Neural crest cell (in vitro differentiated cells): ENCODE measurements at places on chromosomes 4 and X.

DNA sequence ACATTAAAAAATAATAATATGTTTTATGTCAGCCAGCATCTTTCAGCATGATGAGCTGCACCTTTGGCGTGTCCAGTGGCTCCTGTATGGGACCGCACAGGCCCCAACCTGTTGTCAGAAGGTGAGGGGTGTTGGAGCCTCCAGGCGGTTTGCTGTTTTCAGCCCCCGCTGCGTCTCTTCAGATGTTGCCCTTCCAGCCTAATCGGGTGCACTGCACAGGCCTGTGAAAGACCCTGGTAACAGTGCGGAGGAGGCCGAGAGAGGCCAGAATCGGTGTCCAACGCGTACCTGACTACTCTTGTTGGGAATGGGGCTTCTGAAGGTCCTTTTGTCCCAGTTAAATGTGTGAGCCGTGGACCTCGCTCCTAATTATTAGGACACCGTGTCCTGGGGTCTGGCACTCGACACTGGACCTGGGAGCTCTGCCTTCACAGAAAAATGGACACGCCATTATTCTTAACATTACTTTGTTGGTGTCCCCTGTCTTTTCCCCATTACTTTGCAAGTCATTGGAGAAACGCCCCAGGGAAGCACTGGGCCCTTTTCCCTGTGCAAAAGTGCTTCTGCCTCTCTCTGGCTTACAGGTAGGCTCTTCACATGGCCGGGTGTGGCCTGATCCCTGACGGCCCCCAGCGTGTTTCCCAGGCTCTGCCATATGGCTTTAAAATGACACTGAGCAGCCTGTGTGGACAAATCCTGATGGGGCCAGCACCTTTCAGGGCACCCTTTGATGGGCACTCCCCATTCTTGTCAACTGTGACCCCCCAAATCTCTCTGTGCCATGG, 51.2 kb downstream of the TBC1D14 start:
- no peak for DNase-seq

DNA sequence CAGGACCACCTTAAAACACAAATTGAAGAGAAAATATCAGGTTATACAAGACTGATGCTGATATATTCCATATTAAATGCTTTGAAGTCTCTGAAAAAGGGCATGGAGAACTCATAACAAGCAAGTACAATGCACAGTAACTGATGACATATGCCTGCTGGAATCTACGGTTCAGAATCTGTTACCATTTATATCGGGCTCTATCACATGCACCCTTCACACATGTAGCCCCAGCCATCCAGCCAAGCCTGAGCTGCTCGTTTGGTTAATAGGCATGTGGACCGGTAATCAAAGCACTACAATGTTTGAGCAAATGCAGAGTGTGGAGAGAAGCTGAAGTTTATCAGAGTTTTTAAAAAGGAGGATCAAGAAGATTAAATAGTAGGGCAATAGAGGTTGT, 11.8 kb downstream of the COMMD8 start:
- no peak for DNase-seq

- no peak for DNase-seq
These were observed 197.6 kb upstream of the KLF3 start for GRCh38 chr4:38466401-38466800.

DNA sequence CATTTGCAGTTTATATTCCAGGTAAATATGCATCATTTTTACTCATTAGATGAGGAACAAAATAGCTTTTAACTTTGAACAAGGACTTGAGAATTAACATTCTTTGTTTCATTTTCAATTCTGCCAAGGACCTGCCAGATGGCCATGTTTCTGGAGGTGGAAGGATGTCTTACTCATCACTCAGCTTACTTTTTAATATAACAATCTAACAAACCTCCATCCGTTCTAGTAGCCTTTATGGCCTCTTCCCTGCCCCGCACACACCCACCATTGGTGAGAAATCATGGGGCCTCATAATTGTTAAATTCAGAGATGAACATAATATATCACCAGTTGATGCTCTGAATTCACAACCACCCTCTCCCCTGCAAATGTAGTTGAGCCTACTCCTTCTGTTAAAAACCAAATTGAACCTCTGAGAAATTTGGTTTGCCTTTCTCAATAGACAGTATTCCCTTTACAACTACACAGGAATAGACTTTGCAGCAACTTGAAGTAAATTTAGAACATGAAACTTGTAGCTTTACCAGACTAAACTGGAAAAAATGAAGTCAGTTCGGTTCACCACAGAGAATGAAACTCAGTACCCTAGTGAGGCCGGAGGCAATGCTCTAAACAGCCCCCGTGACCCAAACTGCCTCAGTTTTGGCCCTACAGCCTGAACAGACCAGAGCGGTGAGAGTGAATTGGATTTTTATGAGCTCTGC, 50.1 kb upstream of the ACSL4 start:
- no peak for DNase-seq

- no peak for DNase-seq
These were observed 2.8 kb downstream of the SLC35A2 start for GRCh38 chrX:48908600-48908999.

GRCh38 chr4:31366041-31366440, 645.9 kb downstream of the PCDH7 start:
- no peak for DNase-seq

- DNase-seq, result no peak
These were observed 40.4 kb upstream of the PAPSS1 start for GRCh38 chr4:107760281-107760947.

DNA sequence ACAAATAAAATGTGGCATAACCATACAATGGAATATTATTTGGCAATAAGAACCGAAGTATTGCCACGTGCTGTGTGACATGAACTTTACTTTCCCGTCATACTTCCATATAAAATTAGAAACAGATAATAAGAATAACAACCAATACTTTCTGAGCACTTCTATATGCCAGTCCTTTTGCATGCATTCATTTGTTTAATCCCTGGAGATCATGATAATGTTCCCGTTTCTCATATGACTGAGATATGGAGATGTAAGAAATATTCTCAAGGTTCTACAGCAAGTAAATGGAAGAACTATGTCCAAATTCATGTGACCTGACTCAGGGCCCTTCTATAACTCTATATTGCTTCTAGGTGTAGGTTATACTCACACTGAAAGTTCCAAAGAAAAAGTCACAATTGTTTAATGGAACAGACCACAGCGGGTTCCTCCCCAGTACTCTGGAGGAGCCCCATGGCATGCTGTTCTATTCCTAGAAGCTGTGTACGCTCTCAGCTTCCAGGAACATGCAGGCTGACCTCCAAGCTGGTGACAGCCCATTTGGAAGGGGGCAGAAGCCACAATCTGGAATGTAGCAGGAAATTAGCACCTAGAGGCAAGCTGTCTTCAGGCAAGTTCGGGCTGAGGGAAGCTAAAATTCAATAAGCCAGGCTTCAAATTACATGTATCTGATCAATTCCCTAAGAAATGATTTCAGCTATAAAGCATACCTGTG, 31.5 kb downstream of the QDPR start:
- no peak for DNase-seq

DNA sequence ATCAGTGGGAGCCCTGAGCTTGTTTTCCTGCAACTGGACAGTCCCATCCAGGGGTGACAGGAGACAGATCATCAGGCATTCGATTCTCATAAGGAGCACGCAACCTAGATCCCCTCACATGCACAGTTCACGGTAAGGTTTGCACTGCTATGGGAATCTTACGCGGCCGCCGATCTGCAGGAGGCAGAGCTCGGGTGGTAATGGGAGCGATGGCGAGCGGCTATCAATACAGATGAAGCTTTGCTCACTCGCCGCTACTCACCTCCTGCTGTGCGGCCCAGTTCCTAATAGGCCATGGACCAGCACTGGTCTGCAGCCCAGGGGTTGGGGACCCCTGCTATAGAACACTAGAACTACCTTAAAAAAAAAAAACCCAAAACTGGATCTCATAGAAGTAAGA, 45.4 kb downstream of the ARSD start:
- DNase-seq, result no peak

- no peak for DNase-seq
These were observed 434.3 kb upstream of the FAT1 start for GRCh38 chr4:187158003-187158402.

DNA sequence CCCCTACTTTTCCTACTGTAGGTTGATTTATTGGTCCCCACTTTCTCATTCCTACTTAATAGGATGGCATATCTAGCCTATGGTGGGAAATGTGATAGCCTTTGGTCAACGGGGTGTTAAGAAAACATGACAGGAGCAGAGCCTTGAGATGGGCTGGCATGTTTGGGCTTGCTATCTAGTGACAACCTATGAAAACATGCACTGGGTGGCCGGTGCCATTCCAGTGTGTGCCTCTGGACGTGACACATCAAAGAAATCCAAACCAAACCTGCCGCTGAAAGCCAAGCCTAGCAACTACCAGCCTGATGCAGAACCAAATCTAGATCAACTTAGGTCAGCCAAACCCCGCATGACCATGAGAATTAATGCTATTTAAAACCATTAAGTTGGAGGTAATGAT, 317.6 kb downstream of the DMD start:
- DNase-seq, result no peak

- no peak for DNase-seq
These were observed 132.4 kb downstream of the RPA4 start for GRCh38 chrX:97016106-97016505.

GRCh38 chr4:163380703-163381102, 37.0 kb downstream of the NPY5R start:
- no peak for DNase-seq

GRCh38 chrX:18549643-18550042, 122.3 kb downstream of the RS1 start:
- DNase-seq, result no peak

DNA sequence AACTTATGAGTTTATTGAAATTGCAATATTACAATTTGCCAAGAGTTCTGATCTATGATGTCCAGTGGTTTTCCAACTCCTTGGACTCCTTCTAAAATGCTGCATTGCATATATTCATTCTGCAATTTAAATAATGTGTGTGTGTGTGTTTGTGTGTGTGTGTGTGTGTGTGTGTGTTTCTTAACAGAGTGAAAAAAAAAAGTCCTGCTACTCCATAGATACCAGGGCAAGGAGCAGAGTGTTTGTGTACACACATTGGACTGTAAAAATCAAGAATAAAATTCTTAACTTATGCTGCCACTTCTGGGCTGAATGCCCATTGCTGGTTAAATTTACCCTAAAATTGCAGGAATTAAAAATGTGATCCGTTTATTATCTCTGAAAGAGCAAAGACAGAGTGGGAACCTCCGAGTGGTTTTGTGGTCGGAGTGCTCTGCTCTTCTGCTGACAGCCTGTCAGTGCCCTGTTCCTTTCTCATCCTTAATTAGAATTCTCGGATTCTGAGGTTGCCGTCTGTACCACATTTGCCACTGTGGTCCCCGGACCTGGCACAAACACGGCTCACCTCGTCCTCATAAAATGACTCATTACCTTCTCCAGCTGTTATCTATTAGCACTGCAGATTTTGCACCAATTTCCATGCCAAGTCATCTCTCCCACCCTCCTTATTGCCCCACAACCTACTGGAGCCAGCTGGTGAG, 355.5 kb downstream of the KCNIP4 start:
- no peak for DNase-seq

GRCh38 chrX:7163146-7163677, 15.3 kb upstream of the PUDP start:
- no peak for DNase-seq

DNA sequence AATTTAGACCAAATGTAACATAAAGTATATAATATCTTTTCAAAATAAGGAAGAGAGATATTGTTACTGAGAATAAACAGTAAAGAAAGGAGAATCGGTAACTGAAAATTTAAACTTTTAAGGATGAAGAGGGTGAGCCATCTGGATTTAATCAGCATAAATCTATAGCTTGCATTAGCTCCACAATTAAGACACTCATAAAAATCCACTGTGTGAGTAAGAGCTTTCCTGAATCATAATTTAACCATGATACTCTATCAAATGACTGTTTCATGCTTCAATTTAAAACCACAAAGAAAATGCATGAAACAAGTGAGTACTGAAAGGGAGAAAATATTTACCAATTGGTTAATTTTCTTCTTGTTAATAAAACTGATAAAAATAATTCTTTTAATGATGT, 951.5 kb upstream of the SLIT2 start:
- no peak for DNase-seq

DNA sequence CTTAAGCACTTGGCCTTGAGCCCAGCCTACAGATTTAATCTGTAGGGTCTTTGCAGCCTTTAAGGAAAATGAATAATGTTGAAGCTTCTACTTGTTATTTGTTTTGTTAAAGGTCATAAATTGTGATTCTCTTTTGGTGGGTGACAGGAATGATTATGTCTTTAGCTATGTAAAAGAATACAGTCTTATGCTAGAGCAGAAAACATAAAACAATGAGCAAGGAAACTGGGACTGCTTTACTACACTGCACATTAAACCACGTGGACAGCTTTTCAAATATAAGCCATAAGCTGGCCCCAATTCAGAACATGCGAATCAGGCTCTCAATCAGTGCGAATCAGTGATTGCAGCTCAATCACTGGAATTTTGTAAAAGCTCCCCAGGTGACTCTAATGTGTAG, 40.9 kb upstream of the TBC1D19 start:
- DNase-seq, result no peak

GRCh38 chrX:130916636-130917422, 13.8 kb upstream of the ENOX2 start:
- peak; percentile 69 for DNase-seq

- peak; percentile 48 for DNase-seq
These were observed 47.2 kb upstream of the LAS1L start for GRCh38 chrX:65581661-65582339.

- DNase-seq, result no peak
These were observed 645.9 kb upstream of the INTU start for GRCh38 chr4:126986828-126987227.

DNA sequence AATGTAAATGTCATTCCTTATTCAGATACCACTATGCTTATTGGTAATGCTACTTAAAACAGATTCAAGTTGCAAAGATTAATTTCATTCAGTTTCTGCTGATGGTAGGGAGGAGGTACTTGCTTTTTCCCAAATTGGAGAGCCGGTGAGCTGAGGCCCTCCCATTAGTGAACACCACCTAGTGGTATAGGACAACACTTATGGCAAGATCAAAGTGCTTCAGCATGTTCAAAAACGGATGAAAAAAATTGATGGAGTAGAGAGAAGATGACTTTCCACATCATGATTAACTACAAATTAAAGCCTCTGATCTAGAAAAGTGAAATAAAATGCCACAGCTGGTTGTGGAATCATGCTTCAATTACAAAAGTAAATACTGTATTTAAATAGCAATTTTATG, 112.9 kb downstream of the MBNL3 start:
- DNase-seq, result no peak

DNA sequence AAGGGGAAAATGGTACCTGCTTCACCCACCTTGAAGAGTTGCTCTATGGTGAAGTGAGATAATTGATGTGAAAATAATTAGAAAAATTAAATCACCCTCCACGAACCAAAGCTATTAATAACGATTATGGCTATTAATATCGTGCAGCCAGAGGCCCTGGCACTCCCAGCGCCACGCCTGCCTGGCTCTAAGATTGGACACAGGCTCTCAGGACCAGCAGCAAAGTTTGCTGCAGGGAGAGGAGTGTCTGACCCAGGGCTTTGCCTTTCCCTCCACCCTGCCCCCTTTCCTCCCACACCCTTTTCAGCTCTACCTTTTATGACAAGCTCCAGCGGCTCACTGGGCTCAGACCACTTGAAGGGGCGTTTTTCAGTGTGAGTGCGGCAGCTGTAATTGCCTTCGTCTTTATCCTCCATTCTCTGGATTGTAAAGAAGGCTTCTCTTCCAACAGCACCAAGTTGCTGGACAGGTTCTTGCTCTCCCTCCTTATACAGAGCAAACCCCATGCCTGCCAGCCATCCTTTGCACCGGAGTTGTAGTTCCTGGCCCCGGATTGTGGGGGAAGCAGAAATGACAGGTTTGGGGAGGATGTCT, 11.5 kb downstream of the IGSF1 start:
- no peak for DNase-seq

- no peak for DNase-seq
These were observed 5.0 kb downstream of the F8A1 start for GRCh38 chrX:154890990-154891639.
